PC-9 (cell line): ENCODE measurements at places on chromosomes 3 and 15.
A peak's percentile ranks its signal among the peaks of the same experiment; 100 is the strongest.

DNA sequence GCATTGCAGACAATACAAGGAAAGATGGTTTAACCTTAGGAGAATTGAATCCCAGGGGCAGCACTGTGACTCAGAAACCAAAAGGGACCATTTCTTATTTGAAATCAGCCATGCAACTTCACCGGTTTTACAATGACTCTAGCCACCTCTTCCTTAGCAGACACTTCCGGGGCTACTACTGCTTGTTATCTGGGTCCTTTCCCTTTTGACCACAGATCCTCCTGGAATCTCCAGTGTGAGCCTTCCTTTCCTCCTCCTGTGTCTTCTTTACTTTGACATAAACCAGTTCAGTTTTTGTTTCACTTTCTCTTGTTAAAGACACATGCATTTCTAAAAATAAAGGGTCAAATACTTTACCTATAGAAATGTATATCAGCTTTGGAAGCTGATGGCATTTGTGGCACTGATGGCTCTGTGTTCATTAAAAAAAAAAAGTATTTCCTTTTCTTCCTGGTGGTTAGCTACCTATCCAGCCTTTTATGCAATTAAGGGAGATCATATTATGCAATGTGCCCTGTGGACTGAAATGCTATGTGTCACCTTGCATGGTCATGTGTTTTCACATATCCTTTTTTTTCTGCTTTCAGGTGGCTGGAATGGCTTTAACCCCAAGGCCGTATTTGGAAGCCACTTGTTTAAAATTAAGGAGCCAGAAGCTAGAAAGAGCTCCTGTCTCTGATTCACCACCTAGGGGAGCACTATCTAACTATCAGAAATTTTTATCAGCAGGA lies 296.2 kb downstream of the CHL1 start:
- no peak for DNase-seq

DNA sequence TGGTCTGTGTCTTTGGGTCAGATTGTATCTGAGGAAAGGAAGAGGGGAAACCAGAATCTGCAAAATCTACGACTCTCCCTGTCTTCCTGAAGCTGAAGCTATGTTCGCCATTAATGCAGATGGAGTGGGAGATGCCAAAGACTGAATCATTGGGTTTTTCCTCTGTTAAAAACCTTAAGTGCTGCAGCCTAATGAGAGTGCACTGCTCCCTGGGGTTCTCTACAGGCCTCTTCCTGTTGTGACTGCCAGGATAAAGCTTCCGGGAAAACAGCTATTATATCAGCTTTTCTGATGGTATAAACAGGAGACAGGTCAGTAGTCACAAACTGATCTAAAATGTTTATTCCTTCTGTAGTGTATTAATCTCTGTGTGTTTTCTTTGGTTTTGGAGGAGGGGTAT lies 24.0 kb downstream of the RMDN3 start:
- no peak for DNase-seq

GRCh38 chr3:172379372-172379771 lies 68.9 kb downstream of the GHSR start:
- no peak for DNase-seq

DNA sequence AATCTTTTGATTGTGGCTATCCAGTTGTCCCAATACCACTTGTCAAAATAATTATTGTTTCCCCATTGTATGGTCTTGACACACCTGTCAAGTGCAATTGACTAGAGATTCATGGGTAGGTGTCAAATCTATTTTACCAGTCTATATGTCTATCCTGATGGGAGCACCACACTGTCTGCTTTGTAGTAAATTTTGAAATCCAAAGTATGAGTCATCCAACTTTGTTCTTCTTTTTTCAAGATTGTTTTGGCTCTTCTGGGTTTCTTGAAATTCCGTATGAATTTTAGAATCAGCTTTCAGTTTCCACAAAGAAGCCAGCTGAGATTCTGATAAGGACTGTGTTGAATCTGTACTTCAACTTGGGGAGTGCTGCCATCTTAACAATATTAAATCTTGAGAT lies 71.9 kb downstream of the CSNK1G1 start:
- no peak for DNase-seq

DNA sequence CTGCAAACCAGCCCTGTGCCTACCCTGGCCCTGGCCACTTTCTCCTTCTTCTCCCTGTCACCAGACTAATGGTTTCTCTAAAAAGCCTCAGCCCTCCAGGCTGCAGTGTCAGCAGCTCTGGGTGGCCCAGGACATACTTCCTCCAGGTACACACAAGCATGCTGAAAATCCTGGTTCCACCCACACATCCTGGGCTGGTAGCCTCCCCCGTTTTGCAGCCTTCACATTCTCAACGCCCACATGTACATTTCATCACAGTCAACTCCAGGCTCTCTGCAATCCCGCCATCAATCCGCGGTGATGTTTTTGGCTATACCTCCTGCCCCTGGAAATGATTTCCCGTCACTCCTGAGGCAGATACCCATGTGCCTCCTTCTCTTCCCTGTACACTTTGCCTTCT lies 59.4 kb downstream of the MAGEF1 start:
- DNase-seq: peak; percentile 63

DNA sequence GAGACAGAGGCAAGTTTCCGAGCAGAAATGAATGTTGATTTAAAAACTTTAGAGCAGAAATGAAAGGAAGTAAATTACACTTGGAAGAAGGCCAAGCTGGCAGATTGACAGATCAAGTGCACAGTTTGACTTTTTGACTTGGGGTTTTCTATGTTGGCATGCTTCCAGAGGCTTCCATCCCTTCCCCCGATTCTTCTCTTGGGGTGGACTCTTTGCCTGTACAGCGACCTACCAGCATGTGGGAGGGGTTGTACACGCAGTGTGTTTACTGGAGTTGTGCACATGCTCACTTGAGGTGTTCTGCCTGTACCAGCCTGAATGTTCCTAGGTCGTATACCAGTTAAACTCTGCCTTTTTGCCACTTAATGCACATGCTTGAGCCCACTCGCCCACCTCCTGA lies 701.5 kb upstream of the GBE1 start:
- DNase-seq: no peak

DNA sequence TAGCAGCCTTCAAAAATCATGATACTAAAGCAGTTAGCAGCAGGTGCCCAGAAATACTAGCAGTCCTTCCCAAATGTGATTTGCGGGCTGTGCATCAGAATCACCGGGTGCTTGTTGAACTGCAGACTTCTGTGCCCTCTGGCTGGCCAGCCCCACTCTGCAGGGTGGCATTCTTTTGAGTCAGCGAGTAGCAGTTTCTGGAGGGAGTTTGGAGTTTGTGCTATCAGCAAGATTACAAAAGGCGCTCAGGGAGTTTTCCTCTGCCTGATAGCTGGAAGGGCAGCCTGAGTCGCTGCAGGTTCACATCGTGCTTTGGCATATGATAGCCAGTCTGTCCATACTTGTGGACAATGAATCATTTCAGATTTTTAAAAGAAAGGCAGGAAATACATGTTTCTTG lies 57.6 kb downstream of the CLDN11 start:
- DNase-seq: peak; percentile 47

DNA sequence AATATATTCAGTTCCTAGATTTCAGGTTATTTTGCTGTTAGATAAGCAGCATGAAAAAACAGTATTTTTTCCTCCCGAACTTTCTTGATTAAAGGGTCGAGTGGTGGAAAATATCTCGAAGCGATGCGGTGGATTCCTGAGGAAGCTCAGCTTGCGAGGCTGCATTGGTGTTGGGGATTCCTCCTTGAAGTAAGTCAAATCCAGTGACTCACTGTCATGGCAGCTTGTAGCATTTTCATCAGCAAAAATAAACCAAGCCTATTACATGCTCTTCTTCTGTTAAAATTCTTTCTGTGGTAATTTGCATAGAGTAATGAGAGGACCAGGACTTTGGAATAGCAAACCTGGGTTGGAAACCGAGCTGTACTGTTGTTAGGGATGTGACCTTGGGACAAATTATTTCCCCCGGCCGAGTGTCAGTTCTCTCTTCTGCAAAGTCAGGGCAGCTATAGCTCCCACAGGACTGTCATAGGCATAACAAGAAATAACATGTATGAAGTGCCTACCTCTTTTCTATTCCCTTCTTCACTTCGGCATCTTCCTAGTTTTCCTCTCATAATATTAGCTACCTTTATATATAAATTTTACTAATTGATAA lies 75.6 kb downstream of the UBP1 start:
- no peak for DNase-seq

DNA sequence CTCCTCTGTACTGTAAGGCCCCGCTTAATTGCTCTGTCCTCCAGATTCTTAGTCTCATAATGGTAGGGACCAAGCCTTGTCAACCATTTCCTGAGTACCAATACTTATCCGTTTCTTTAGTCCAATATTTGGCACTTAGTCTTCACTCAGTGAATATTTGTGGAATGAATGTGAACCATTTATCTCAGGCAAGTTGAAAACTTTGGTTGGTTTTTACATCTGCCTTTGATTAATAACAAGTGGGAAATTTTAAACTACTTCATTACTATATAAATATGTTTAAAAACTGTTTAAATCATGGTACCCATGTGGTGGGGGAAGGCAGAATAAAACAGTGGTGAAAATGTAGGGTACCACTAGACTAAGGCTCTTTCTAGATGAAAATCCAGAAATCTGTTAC lies 15.2 kb downstream of the CA12 start:
- no peak for DNase-seq

- no peak for DNase-seq
Measured at GRCh38 chr3:58251631-58252035, 14.0 kb downstream of the ABHD6 start.

- no peak for DNase-seq
Measured at GRCh38 chr3:66938338-66938963, 59.7 kb upstream of the KBTBD8 start.
